ENCODE measurements at places on chromosomes 2 and 18. TPM values are rescaled to one million over a fixed set of nuclear protein-coding genes. Genes with fewer than 3 reads are reported as not detected.

- DNase-seq, result peak; percentile 5
Measured at GRCh38 chr2:171893196-171893823, 734 bp downstream of the SLC25A12 start.

Gene CFAP221
- total RNA-seq, result not detected

Gene TMEM37
- 0.17 TPM for total RNA-seq

GRCh38 chr18:48155856-48156255, 225.4 kb upstream of the SMAD2 start:
- peak; percentile 70 for DNase-seq

GRCh38 chr2:72027426-72028161, 120.1 kb downstream of the CYP26B1 start:
- peak; percentile 79 for DNase-seq

- no peak for DNase-seq
Measured at GRCh38 chr18:33152376-33152775, 288.1 kb downstream of the CCDC178 start.

Gene UGT1A4
- 0.12 TPM for total RNA-seq

Data from MCF 10A (cell line).